ENCODE measurements at places on chromosomes 4 and X.

DNA sequence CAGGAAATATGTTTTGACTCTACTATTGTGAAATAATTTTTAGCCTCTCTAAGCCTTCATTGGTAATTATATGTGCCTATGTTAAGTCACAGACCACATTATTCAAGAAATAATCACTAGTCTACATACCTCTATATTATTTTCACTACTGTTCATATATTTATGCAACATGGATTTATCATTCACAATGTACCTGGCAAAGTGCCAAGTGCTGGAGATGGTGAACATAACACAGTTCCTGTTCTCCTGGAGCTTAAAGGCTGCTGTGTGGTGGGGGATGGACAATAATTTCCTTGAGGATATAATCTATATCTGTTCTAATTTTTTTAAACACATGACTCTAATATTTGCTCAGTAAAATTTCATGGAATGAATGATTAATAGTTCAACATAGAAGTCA lies 527.7 kb upstream of the CXorf51A start:
- no peak for DNase-seq

GRCh38 chr4:114694770-114695169 lies 96.2 kb downstream of the UGT8 start:
- no peak for DNase-seq

GRCh38 chr4:141220271-141220670 lies 424 bp upstream of the ZNF330 start:
- DNase-seq = no peak

GRCh38 chr4:186650401-186651180 lies 73.1 kb downstream of the FAT1 start:
- DNase-seq = no peak

- DNase-seq = no peak
Measured at GRCh38 chr4:164177753-164178152, 576.2 kb upstream of the SMIM31 start.

DNA sequence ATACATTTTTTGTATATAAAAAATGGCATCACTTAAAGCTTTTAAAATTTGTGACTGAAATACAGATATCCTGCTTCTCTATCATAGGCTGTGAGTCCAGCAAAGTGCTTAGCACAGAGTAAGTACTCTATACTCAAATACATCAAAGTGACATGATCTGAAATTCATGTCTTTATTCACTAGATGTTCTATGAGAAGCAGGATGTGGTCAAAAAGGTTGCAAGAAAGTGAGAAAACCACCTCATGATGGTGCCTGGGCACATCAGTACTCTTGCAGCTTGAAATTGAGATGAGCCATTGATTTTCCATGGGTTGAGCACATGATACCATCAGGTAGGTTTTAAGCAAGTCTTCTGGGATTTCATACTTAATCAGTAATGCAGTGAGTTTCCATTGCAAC lies 20.4 kb upstream of the SFRP2 start:
- no peak for DNase-seq

GRCh38 chr4:3723232-3723642 lies 42.9 kb upstream of the ADRA2C start:
- no peak for DNase-seq

GRCh38 chr4:47315346-47315745 lies 148.2 kb downstream of the COMMD8 start:
- DNase-seq = no peak

Measured in C1 segment of cervical spinal cord (tissue), 14 donors.